ENCODE measurements at places on chromosomes 4 and X.

DNA sequence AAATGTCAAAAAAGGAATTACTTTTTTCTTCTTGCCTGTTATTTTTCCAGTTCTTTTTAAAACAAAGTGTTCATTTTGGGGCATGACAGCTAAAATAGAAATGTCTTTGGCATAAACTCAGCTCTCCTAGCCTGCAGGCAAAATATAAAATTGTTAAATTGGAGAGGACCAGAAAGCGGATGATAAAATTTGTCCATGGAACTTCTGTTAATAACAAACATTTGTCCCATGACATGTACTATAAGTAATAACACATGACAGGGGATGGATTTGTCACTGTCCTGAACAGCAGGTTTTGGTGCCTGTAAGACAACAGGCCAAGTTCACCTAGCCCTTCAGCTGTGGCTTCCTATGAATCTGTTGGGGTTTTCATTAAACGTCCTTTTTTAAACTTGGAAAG lies 184.0 kb upstream of the TTC29 start:
- DNase-seq, result no peak

GRCh38 chrX:23554304-23554703 lies 113.0 kb upstream of the PRDX4 start:
- DNase-seq, result no peak

GRCh38 chrX:129071390-129071789 lies 451.9 kb downstream of the SMARCA1 start:
- DNase-seq, result no peak

DNA sequence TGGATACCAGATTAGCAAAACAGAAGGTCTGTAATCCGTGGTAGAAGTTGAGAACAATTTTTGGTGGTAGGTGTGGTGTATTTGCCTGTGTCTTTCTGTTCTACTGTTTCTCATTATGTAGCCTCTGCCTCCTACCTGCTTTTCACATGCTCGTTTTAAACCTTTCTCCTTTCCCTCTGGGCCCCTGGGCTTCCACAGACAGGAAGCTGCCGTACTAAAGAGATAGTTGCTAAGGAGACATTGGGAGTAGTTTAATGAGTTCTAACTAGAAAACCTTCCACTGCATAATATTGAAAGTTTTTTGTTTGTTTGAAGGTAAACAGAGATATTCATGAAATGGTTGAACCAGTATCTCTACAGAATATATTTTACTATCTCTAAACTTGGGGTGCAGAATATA lies 107.8 kb downstream of the STOX2 start:
- DNase-seq, result no peak

DNA sequence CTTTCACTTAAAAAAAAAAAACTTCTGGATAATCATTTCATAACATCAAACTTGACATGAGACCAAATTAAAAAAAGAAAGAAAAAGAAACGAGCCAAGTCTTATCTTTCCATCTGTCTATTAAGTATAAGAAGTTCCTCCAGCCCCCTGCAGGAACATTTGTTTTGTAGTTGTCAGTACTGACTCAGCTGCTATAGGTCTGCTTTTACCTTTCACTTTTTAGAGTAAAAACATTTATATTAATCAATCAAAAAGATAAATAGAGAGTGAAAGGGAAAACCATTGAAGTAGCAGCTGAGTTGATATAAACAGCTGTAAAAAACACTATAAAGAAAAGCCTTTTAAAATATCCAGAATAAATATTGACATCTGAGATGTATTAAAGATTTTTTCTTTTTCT lies 46.1 kb downstream of the CCDC158 start:
- no peak for DNase-seq

DNA sequence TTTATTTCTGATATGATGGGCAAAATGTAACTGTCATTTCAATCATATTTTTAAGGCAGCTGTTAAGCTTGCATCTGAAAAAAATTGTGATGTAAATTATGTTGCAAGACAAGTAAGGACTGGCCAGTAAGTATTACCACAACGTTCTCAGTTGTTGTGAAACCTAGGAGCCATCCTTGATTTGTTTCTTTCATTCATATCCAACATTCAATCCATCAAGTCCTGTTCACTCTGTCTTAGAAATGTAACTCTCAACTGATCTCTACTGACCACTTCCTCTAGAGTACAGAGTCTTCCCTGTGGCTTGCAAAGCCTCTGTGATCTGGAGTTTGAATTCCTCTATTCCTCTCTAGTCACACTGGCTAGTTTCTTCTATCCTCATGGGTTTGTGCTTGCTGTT lies 161.4 kb upstream of the MAD2L1 start:
- DNase-seq, result no peak

- DNase-seq, result no peak
These were observed 1.2 kb downstream of the NEK1 start for GRCh38 chr4:169611157-169611556.

GRCh38 chrX:15334561-15334960 lies 762 bp downstream of the PIGA start:
- no peak for DNase-seq

DNA sequence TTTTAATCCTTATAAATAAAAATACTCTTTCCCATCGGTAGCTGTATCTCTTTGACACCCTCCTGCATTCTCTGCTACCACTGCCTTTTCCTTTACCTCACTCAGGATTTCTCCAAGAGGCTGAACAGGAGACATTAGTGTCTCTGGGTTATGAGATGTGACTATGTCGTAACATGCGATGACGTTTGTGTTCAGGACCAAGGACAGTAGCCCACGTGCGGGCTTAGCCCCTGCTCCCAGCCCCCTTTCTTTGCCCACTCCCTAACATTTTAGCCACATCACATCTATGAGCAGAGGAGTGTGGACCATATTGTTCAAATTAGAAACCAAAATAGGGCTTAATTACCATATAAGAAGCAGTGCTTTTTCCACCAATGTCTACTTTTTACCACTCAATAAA lies 369.3 kb downstream of the FBXW7 start:
- DNase-seq, result no peak

- no peak for DNase-seq
These were observed 78.7 kb downstream of the DCTD start for GRCh38 chr4:182838535-182838934.

DNA sequence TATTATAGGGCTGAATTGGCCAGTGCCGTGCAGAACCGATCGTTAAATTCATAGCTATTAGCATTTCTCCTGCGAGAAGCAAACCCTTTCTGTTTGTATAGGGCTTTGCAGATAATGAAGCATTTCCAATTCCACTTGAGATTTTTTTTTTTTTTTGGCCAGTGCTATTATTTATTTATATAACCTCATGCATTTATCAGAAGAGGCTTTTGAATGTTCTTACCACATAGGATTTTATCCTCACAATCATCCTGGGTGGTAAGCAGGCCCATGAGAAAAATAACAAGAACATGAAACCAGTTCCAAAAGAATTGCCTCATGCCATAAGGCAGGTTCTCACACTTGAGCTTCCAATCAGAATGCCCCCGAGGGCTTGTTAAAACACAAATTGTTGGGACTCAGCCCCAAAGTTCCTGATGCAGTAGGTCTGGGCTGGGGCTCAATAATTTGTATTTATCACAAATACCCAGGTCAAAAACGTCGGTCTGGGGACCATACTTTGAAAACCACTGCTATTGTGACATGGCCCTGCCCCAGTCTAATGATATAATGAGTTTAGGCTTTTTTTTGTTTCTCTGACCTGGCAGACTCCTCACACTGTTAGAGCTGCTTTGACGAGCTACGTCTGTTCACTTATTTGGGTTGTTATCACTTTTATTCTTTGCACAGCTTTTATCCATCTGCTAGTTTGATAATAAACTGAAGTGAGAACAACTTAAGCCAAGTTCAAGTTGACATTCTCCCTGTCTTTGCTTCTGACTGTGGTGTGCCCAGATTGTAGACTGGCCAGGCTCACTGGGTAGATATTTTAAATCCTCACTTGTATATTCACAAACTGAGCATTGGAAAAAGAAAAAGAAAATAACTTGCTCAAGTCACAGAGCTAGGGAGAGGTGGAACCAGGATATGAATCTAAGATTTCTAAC lies 20.1 kb downstream of the SUPT20HL1 start:
- DNase-seq, result no peak

DNA sequence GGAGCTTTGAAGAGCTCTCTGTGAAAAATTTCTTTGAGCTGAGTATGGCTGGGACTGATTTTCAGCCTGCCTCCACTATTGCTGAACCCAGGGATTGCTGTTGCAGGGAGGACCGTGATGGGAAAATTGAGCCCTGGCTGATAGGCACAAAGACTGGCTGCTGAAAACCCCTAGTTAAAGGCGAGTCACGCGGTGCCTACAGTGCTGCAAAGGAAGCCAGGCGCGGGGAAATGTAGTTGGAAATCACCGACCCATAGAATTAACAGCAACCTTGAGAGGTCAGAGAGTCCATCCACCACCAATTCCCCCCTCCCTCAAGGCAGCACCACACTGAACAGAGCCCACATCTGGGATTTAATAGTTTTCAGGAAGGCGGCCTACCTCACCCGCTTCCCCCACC lies 26.0 kb downstream of the FRMD7 start:
- no peak for DNase-seq

GRCh38 chr4:44740201-44740600 lies 13.8 kb upstream of the GNPDA2 start:
- no peak for DNase-seq

GRCh38 chrX:125205133-125205917 lies 114.3 kb upstream of the TEX13C start:
- no peak for DNase-seq

DNA sequence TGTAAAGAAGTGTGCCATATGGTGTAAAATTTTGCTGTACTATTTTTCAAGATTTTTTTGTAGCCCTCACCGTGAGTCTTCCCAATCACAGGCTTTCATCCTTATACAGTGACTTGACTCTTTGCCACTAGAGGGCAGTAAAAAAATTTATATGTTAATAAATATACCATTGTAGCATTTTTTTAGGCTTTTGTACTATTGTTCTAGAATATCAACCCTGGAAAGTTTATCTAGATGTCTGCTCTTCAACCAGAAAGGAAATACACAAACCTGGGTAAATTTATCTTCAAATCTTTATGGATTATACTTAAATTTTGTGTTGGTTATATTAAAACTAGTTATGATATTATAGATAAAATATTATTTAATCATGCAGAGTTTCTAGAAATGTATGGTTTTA lies 235.3 kb downstream of the TENM3 start:
- DNase-seq, result peak; percentile 29

- no peak for DNase-seq
These were observed 448.3 kb upstream of the SLIT2 start for GRCh38 chr4:19803406-19803805.

- DNase-seq, result no peak
These were observed 167.4 kb downstream of the GABRB1 start for GRCh38 chr4:47198791-47199190.

GRCh38 chr4:40211224-40212185 lies 14.7 kb downstream of the RHOH start:
- DNase-seq, result no peak

DNA sequence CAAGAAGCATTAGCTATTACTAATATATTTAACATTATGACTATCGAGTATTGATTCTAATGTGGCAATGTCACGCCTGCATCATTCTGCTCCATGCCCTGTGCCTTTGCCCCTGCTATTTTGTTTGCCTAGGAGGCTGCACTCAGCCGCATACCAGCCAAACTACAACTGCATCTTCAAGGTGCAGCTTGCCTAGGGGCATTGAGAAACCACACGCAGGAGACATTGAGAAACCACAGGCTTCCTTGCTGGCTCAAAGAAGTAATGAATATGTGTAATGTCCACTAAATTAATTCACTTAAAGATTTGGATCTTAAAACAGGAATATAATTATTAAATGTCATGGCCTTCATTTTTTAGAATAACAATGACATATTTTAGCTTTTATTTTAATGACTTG lies 683.6 kb upstream of the TENM3 start:
- DNase-seq, result no peak

GRCh38 chr4:75892508-75892907 lies 9.7 kb downstream of the PPEF2 start:
- DNase-seq, result no peak

DNA sequence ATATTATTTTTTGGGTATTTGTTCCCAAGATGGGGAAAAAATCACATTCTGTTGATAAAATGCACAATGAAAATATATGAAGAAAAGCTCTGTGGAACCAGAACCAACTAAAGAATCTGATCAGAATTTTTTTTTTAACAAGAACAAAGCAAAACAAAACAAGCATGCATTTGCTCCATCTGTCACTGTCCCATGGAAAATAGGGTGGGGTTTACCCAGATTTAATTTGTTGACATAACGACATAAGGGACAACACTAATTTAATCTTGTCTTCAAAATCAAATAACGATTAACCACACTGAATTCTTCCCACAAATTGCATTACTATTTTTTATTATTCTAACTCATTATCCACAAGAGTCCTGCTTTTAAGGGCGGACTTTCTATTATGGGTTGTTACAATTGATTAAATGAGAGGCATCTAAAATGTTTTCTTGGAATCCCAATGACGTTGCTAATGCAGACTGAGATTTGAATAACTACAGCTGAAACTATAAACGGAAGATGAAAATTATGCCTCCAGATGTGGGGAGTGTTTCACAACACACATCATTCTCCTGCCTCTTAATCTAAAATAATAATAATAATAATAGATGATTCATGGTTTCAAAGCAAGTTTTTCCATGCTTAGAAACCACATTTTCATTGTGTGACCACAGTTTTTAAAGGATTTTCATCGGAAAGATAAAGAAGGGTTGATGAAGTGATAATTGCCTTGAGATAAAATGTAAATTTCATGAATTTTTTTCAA lies 307.0 kb upstream of the CPEB2 start:
- DNase-seq, result no peak

- DNase-seq, result no peak
These were observed 15.6 kb upstream of the ASMTL start for GRCh38 chrX:1468250-1468772.

GRCh38 chr4:153207567-153207966 lies 3.3 kb downstream of the TRIM2 start:
- no peak for DNase-seq

GRCh38 chr4:103645991-103646390 lies 73.8 kb downstream of the TACR3 start:
- DNase-seq, result no peak

DNA sequence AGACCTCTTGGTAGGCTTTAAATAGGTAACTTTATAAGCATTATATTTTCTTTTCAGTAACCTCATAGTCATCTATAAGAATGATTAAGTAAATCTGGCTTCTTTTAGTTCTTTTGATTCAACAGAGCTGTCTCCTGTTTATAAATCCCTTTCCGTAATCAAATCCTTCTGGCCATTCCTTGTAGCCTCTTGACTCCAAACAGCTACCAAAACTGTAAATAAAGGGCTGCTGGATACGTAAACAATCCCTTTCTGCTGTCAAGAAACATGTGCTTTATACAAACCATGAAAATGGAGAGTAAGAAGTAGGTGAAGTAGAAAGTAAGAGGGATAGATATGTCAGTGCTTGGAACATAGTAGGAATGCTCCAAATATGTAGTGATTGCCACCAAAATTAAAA lies 183.2 kb upstream of the CASK start:
- no peak for DNase-seq

GRCh38 chr4:16140231-16140878 lies 56.5 kb upstream of the PROM1 start:
- no peak for DNase-seq

GRCh38 chr4:176309772-176310171 lies 10.0 kb upstream of the SPCS3 start:
- DNase-seq, result no peak
